ENCODE measurements at places on chromosomes 4 and X.

GRCh38 chrX:35351212-35351611, 408.6 kb downstream of the FAM47B start:
- DNase-seq, result no peak

GRCh38 chr4:183828125-183828524, 77.0 kb upstream of the STOX2 start:
- DNase-seq, result no peak

DNA sequence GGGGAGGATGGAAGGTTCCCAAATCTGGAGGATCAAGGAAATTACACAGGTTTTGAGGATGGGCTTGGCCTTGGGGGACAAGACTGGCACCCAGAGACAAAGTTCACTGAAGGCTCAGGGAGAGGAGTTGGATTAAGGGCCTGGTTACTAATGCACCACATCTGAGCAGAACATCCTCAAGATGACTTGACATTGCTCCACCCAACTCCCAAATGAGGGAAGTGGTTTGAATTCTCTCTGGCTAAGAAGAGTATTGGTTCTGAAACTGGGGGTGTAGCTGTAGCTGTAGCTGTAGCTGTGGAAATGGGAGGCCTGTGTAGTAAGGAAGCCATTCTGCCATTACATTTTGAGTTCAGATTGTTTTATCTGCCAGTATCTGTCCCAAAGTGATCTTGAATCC, 129.4 kb downstream of the RASL11B start:
- DNase-seq, result no peak

- DNase-seq, result no peak
Measured at GRCh38 chrX:125289209-125289608, 30.5 kb upstream of the TEX13C start.

DNA sequence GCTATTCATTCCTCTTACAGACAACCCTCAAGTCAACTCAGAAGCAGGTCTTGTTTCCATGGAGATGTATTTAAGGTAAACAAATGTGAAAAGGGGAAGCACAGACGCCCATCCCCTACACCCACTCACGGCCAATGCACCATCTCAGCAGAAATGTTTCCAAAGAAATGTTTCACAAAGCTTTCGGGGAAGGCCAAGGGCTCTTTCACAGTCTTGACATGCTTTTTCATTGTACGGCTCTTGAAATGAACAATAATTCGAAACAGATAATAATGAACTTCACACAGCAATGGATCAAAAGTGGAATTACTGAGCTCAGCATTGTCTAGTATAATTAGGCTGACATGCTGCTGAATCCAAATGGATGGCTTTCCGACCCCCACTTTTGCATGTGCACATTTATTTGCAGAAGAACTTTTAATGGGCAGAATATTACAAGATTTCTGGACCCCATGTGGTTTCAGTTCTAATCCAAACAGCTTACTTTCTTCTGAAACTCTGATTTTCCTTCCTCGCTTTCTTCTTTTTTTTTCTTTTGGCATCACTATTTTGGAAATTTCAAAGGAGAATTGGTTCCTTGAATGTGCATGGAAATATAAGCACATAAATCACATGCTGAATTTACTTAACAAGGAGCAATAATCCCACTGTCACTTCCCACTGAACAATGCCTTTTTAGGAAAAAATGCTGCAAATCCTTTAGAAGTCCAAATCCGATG, 160.9 kb downstream of the SMIM20 start:
- DNase-seq, result no peak

GRCh38 chrX:47232803-47233332, at the start of gene USP11:
Gene USP11, plus strand, starts transcription at chrX:47233009. Its CDS starts 35 bp downstream, at chrX:47233044.
- no peak for DNase-seq

- DNase-seq, result no peak
Measured at GRCh38 chrX:86455495-86455894, 307.2 kb downstream of the DACH2 start.

GRCh38 chr4:105541420-105541819, 11.0 kb upstream of the ARHGEF38 start:
- DNase-seq, result no peak

DNA sequence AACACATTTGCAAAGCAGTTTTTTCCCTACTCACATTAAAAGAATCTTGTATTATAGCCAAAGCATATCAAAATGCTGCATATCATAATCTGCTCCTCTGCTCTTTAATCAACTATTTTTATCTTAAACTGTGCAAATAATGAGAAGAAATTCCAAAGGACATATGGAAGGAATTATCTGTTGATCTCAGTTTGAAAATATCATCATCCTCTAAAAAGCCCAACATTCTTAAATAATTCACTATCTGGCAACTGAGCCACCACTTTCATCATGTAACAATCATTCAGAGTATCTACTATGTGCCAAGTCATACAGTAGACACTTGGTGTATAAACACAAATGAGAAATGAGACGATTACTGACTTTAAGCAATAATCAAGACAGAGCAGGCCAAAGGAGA, 63.0 kb downstream of the PRSS12 start:
- DNase-seq, result peak; percentile 85

- no peak for DNase-seq
Measured at GRCh38 chr4:135032670-135033069, 831.1 kb upstream of the PABPC4L start.

- DNase-seq, result no peak
Measured at GRCh38 chr4:15077969-15078368, 75.7 kb downstream of the CPEB2 start.

- DNase-seq, result no peak
Measured at GRCh38 chr4:150164956-150165629, 86.8 kb downstream of the DCLK2 start.

- DNase-seq, result no peak
Measured at GRCh38 chr4:146638786-146639505, at the start of gene POU4F2. Gene POU4F2, plus strand, starts transcription at chr4:146638893. Its CDS starts 248 bp downstream, at chr4:146639141.

GRCh38 chr4:63831590-63832155, 577.6 kb downstream of the TECRL start:
- DNase-seq, result no peak

GRCh38 chr4:2689114-2689513, 67.0 kb downstream of the TNIP2 start:
- no peak for DNase-seq

GRCh38 chr4:30437316-30437715, 282.9 kb upstream of the PCDH7 start:
- DNase-seq, result no peak

- no peak for DNase-seq
Measured at GRCh38 chr4:21167711-21168110, 467.5 kb downstream of the PACRGL start.

DNA sequence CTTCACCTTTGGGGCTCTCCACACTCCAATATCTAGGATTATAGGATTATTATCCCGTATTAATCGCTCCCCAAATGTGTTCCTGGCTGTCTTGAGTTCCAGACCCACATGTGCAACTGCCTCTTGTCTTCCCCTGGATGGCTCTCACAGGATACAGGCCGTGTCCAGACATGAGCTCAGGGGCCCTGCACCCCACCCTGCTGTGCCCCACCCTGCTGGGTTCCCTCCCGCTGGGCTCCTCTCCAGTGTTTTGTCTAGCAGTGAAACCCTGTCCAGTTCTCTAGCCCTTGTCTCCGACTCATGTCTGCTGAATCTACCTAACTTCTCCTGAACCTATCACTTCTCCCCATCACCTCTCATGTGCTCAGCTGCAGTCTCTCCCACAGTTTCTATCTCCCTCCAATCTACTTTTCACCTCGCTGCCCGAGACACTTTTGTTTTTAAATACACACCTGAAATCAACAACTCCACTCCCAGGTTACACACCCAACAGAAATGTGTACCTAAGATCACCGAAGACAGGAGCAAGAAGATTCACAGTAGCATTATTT, 2.0 kb downstream of the RNF212 start:
- DNase-seq, result no peak

GRCh38 chr4:108972613-108973283, 209.9 kb upstream of the ETNPPL start:
- no peak for DNase-seq

DNA sequence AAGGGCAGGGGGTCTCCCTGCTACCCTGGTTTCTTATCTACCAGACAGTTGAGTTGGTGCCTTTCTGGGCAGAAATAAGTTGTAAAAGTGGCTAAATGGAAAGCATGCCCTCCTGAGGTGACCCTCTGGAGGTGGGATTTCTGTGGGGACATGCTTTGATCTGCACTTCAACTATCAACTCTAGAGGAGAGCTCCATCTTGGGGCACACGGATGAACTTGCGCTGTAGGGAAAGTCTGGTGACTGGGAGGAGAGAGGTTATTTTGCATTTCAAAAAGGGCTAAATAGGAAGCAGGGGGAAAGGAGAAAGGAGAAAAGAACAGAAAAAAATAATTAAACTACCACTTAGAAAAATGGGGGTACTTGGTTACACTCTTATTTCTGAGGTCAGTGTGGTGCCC, 12.7 kb upstream of the RHOXF2B start:
- DNase-seq, result no peak

GRCh38 chrX:8714164-8714563, 17.8 kb downstream of the ANOS1 start:
- no peak for DNase-seq

GRCh38 chrX:54529151-54529550, 868 bp upstream of the GNL3L start:
- DNase-seq, result no peak

DNA sequence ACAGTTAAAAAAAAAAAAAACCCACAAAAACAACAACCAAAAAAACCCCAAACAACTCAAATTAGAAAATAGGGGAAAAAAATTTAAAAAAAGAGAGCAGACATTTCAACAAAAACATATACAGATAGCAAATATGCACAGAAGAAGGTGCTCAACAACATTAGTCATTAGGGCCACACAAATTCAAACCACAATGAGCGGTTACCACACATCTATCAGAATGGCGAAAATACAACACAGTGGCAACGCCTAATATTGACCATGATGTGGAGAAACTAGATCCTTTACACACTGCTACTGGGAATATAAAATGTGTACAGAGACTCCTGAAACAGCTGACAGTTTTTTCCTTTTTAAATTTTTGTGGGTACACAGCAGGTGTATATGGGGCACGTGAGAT, 19.4 kb downstream of the LYAR start:
- DNase-seq, result no peak

DNA sequence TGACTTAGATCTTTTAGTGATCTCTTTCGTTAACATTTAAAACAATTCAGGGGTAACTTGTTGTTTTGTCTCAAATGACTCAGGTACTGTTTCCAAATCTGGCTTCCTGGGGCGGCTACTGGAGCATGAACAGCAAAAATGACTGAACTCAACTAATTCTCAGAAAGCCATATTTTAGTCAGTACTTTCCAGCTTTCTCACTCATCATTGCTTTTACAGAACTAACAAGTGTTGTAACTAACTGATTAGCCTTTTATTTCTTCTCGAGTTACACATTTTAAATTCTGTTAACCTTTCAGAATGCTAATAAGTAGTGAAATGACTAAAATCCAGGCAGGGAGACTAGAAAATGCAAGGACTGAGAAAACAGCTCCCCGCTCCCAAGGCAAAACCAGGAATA, 55.3 kb downstream of the JADE3 start:
- no peak for DNase-seq

DNA sequence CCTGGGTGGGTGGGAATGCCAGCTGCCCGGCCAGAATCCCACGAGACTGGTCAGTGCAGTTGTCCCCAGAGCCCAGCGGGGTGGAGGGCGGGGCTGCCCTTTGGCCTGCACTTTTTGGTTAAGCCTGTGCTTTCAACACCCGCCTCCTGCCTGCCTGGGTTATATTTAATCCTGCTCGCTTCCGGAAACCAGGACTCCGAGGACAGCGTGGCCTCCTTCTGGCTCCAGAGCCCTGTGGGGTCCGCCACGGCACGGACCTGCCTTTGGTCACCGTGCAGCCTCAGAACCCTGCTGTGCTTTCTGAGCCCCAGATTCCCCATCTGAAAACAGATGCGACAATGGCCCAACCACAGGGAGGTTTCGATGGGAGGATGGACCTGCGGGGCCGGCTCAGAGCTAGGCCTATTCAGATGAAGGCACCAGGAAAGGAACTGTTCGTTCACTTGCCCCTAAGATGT, 29.4 kb upstream of the KIAA0232 start:
- DNase-seq, result no peak

- no peak for DNase-seq
Measured at GRCh38 chr4:137572647-137573046, 40.4 kb upstream of the PCDH18 start.

- DNase-seq, result peak; percentile 74
Measured at GRCh38 chrX:10922159-10922558, 189.0 kb upstream of the HCCS start.

GRCh38 chr4:20178902-20179576, 72.7 kb upstream of the SLIT2 start:
- no peak for DNase-seq

DNA sequence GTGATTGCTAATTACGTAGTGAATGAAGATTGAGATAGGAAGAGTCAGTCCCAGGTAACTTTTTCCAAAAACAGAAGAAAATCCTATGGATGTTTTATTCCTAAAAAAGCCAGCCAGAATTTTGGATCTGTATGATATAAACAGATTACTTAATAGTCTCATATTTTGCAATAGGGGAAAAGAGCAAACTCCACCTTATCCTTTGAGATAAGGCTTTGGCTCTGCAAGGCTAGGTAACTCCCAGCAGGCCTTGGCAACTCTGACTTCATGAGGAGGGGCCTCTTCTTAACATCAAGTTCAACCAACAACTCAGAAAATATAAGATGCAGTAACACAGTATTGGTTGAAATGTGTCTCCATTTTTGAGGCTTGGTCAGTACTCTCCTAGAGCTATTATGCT, 98.7 kb upstream of the SLC4A4 start:
- DNase-seq, result no peak

GRCh38 chr4:140743194-140743931, 12.8 kb downstream of the TBC1D9 start:
- no peak for DNase-seq

GRCh38 chr4:54109241-54110018, 9.5 kb downstream of the GSX2 start:
- no peak for DNase-seq

- DNase-seq, result peak; percentile 40
Measured at GRCh38 chr4:157045507-157046127, 30.3 kb upstream of the GLRB start.

DNA sequence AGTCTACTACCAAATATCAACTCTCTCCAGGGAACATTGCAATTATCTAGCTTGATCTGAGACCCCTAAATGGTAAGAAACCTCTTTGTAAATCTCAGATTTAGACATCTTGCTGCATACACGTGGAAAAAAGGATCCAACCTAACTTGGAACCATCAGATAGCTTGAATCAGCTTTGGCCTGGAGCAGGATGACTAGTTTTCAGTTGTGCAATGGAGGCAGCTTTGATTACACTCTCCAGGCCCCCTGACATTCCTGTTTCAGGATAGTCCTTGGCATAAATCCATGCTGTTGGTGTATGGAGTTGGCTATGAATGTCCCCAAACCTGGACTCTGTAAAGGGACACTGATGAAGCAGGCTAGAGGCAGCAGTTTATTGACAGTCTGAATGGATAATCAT, 1061.9 kb upstream of the TENM3 start:
- no peak for DNase-seq

GRCh38 chrX:109954333-109954732, 48.6 kb upstream of the TMEM164 start:
- peak; percentile 23 for DNase-seq
